CD8-positive, alpha-beta memory T cell (primary cell): ENCODE measurements at places on chromosomes 4 and X.
A peak's percentile ranks its signal among the peaks of the same experiment; 100 is the strongest.

- no peak for DNase-seq
Measured at GRCh38 chr4:94408549-94409374, 43.0 kb upstream of the PDLIM5 start.

DNA sequence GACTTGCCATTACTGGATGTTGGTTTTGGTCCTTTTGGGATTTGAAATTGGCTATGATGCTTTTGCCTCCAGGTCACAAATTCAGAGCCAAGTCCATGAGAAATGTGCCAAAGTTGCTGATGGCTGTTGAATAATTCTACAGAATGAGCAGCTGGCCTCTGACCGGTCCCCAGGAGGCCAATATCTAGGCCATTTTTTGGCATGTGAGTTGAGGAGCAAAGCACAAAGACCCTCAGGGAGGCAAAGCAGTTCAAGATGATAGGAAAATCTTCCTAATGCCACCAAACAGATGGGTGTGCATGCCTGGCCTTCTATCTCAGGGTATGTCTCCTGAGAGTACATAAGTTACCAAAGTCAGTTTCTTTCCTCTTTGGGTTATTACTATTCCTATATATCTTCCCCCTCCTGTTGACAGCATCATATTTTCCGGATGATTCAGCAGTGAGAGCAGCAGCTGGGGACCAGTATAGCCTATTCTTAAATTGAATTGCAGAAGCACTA is 44.4 kb downstream of the SEL1L3 start:
- DNase-seq = no peak

- no peak for DNase-seq
Measured at GRCh38 chr4:55793479-55793878, 26.1 kb upstream of the EXOC1L start.

DNA sequence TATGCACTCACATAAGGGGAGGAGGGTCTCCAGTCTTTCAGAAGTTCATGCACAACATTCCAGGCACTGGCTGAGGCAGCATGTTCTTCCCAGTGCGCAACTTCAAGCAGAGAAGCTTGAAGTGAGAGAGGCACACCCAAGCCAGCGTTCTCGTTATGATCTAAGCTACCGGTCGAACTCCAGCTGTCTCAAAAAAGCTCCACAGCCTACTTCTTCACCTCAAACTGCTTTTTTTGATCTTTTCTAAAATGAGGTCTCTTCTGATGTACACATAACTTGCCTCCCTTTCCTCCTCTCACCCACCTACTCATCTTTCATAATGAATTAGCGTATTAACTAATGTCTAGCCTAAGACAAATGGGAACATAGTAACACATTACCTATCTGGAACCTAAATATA is 25.3 kb downstream of the GPC4 start:
- DNase-seq = no peak

DNA sequence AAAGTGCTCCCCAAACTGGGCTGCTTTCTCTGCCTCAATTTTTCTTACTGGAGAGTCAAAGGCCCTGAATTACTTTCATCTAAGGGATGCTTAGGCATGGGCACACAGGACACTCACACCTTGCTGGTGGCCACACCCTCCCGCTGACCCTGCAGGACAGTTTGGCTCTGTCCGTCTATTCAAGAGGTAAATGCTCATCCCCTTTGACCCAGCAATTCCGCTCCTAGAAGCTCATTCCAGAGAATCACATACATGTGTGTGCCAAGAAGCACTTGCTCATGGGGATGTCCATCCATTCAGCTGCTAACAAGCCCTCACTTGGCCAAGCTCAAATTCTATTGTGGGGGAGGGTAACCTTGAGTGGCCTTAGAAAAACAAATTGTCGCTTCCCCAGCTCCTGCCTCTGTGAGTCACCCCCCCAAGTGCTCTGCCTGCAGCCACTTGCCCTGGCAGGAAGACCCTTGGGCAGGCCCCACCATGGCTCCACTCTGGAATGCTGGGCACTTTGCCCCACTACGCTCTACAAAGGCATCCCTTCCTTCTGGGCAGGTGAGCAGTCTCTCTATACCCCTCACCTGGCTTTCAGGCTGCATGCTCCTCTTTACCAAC is 54.5 kb downstream of the HTRA3 start:
- no peak for DNase-seq

- DNase-seq = no peak
Measured at GRCh38 chr4:185666156-185666555, 130.8 kb upstream of the PDLIM3 start.

DNA sequence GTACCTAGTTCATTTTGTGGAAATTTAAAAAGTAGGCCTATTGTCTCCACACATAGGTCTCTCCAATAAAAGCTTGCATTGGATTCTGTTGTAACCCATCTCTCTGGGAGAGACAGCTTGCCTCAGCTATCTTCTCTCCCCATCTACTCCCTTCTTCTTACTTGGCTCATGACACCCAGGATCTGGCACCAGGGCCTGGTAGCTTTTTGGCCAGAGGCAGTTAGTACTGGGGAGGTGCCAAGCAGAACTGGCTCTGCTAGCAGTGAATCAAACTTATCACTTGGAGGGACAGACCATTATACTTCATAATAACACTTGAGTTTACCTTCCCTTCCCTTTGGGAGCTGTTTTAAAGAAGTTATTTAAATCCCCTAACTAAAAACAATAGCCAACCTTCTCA is 31.8 kb downstream of the PLAC1 start:
- DNase-seq = no peak

DNA sequence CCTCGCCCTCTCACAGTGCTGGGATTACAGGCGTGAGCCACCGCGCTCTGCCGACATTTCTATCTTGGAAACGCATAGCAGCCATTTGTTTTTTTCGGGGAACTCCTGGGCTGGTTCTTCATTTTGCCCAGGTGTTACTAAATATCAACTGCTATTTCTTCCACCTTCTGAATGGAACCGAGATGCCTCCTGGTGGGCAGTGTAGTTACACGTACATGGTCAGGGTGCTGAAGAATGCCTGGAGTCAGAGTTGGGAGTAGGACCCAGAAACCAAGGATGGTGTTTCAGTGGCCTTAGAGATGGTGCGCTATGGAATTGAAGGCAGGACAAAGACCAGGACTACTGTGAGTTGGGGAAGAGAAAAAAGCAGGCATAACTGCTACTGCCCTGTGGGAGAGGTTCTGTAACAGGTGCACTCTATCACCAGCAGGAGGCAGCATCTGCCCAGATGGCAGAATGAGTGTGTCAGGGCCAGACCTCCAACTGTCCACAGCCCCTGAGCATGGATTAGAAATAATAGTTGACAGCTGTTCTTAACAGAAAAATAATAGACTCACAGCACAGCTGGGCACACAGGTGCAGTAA is 81.7 kb downstream of the ZC4H2 start:
- peak; percentile 4 for DNase-seq

- DNase-seq = no peak
Measured at GRCh38 chrX:16838202-16839066, 31.7 kb downstream of the RBBP7 start.

DNA sequence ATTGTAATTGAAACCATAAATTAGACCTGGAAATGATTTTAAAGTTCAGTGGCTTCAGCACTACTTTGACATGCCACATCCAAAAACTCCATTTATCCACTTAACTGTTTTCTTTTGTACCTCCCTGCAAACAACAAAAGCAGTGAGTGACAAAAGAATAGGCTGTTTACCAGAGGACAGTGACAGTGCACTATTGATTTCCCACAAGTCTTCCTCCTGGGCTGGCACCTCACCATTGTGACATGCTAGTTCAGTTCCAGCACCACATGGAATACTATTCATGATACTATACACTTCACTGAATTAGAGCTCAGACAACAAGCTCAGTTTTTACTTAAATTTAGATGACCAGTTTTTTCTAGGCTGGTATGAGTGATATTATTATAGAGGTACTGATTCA is 29.3 kb downstream of the MOSPD2 start:
- DNase-seq = no peak

DNA sequence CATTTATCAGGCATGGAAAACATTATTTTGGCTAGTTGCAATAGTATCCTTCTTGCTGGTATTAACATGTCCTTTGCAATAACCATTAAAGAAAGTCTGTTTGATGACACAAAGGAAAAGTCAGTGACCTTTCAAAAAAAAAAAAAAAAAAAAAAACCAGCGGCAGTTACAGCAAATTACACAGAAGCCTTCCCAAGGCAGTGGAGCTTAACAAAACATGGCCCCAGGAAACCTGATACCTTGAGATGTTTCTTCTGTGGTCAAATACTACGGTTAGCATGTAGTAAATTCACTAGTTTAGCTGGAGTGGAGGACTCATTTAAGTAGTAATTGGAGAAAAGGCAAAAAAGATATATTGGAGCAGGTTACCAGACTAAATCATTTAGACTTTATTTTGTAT is 359.1 kb downstream of the DACH2 start:
- DNase-seq = no peak

DNA sequence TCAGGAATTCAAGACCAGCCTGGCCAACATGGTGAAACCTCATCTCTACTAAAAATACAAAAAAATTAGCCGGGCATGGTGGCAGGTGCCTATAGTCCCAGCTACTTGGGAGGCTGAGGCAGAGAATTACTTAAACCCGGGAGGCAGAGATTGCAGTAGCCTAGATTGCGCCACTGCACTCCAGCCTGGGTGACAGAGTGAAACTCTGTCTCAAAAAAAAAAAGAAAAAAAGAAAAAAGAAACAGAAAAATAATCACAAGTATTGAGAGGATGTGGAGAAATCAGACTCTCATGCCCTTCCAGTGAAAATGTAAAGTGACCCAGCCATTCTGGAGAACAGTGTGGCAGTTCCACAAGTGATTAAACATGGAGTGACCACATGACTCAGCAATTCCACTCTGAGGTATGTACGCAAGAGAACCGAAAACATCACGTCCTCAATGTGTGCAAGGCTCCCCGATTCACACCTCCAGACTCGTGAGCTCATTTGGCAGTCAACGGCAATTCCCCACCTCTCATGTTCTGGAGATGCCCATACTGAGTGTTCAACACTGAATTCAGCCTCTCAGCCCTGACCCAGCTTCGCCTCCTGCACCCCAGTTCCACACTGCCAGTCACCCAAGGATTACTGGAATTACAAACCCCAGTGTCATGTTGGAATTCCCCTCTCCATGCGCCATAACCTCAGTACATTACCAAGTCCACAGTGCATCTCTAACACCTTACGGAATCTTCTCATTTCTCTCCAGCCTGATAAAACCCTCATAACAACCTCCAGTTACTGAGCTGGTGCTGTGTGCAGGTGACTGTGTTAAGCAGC is 21.1 kb downstream of the ACOX3 start:
- no peak for DNase-seq

- DNase-seq = no peak
Measured at GRCh38 chr4:122873146-122873545, 46.5 kb downstream of the FGF2 start.

GRCh38 chrX:87727620-87728019 is 210.0 kb downstream of the KLHL4 start:
- DNase-seq = no peak

- DNase-seq = no peak
Measured at GRCh38 chrX:115531818-115532403, 29.1 kb upstream of the PLS3 start.

DNA sequence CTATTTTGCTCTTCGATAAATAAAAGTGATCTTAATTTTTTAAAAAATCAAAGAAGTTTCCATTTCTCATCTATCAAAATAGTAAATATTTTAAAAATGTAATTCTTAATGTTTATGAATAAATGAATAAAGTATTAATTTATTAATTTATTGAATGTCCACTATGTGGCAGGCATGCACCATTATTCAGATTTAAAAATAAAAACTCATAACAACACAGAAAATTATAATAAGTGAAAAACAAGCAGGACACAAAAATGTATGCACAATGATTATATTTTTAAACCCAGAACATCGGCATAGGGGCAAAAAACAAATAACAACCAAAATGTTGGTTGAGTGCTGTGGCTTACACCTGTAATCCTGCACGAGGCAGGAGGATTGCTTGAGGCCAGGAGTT is 5.3 kb upstream of the PYURF start:
- DNase-seq = no peak

DNA sequence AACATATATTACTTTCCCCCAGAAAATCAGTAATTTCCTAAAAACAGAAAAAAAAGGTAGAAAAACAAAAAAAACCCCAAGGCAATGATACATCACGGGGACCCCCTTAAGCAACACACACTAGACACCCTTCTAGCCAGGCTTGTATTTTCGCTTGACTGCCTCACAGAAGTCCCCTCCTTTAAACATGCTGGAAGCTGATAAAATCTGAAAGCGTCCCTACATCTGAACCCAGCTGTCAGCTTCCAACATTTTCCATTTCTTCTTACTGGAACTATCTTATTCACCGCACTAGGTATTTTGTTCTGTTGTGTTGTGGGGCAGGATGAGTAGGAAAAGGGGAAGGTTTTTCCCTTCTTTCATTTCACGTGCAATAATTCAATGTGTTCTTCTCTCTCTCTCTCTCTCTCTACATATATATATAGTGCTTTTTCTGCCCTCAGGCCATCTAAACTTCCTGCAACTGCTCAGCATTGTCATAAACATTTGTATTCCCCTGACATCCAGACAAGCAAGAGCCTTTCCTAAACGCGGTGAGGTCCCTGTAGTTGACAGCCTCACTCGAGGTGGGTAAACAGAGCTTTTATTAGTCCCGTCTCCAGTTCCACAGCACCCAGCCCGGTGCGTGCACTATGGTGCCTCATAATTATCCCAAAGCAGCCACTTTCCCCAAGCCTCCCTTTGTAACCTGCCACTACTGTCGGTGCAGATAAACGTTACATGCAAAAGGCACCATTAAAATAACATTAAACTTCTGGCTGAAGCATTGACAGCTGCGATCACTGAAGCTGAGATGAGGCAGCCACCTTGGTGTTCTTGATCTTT is 82.5 kb downstream of the GATB start:
- no peak for DNase-seq

- no peak for DNase-seq
Measured at GRCh38 chrX:3527811-3528210, 181.4 kb upstream of the MXRA5 start.

GRCh38 chrX:17390419-17390850 is 15.4 kb downstream of the NHS start:
- DNase-seq = no peak

- DNase-seq = no peak
Measured at GRCh38 chr4:157165935-157166610, 54.5 kb upstream of the GRIA2 start.

- DNase-seq = no peak
Measured at GRCh38 chr4:80340036-80340435, 4.5 kb downstream of the CFAP299 start.

DNA sequence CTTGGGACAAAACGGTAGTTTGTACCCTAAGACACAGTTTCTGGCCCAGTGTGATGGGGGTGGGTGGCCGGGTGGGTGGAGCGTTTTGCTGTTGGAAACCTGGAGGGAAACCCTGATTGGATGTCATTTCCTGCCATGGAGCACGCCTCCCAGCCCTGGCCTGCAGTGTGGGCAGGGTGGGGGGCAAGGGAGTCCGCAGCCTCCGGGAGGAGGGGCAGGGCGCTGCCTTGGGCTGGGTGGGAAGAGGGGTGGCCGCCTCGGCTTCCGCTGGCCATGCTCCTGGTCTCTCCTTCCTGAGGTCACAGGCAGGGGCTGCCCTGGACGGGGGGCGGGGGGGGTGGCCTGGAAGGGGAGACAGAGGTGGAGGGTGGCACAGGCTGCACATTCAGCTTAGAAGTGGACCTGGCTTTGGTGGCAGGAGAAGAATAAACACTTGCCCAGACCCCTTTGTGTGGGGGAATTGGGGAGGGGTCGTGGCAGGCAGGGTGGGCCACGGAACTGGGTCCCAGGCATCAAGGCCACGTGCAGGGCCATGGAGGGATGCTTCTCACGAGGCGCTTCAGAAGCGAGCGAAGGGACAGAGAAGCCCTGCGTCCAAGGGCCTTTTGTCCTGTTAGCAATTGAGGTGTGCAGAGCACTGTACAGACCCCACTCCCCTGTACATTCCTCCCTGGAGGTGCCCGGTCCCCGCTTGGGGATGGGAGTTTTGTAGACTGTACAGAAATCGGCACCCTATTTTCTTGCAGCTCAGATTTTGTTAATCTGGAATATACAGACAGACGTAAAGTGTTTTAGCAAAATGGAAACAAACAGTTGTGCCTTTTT is 6.2 kb downstream of the NAT8L start:
- peak; percentile 30 for DNase-seq
